ENCODE measurements at places on chromosomes 4 and X. TPM values are rescaled to one million over a fixed set of nuclear protein-coding genes. Genes with fewer than 3 reads are reported as not detected.

GRCh38 chr4:13922459-13922858 is 294.9 kb upstream of the BOD1L1 start:
- DNase-seq: no peak

DNA sequence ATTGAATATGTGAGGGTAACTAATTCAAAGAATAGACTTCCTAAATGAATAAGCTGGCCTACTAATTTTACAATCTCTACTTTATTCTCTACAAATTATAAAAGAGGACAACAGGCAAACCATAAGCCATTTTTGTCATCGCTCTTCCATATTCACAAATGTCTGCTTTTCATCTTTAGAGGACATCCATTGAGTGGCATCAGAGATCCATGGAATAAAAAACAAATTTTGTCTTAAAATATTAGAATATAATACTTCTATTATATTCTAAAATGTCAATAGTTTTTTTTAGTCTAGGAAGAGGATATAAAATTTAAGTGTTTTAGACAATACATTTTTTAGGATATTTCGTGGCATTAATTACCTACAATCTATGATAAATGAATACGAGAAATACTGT is 300.9 kb upstream of the TACR3 start:
- no peak for DNase-seq

Gene USP51
- total RNA-seq: 0.49 TPM

DNA sequence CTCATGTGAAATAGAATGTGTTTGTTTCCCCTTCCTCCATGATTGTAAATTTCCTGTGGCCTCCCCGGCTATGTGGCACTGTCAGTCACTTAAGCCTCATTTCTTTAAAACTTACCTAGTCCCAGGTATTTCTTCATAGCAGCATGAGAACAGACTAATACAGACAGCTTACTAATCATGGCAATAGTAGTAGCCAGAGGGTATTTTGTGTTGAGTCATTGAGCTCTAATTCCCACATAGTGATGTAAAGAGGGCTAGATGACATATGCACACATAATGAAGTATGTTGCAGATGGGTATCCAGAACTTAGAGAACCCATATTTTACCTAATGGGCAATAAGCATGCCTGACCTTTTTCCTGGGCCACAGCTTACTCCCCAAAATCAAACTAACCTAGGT is 1197.2 kb downstream of the PCDH7 start:
- DNase-seq: no peak

DNA sequence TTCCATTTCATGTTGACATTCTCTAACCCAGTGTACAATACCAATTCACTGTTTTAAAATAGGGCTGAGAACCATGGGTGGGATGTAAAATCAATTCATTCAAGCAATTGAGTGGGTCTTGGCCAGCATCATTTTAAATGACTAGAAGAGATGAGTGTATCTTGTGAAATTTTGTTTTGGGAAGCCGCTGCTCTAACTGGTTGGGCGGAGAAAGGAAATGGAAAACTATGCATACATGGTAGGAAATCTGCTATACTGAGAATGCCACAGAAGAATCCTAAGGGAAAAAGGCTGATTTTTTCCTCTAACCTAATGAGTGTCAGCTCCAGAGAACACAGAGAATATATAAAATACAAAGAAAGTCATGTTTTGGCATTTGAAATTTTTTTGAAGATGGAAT is 54.8 kb upstream of the DCLK2 start:
- DNase-seq: no peak

Gene SLC49A3
- total RNA-seq: not detected

All from RPMI7951 (cell line).